Right atrium auricular region (tissue), 2 donors: ENCODE measurements at places on chromosomes 12 and 14. TPM values are rescaled to one million over a fixed set of nuclear protein-coding genes. Genes with fewer than 3 reads are reported as not detected.

The SLC4A8 gene
- total RNA-seq = 1.1 TPM

The RIMBP2 gene
- total RNA-seq = 0.04 TPM

The KRT8 gene
- total RNA-seq = 199 TPM

The STON2 gene
- total RNA-seq = 8.6 TPM

The GLT1D1 gene
- total RNA-seq = not detected

The TGM1 gene
- total RNA-seq = 11.9 TPM

The REM2 gene
- total RNA-seq = not detected

The C14orf39 gene
- not detected for total RNA-seq

DNA sequence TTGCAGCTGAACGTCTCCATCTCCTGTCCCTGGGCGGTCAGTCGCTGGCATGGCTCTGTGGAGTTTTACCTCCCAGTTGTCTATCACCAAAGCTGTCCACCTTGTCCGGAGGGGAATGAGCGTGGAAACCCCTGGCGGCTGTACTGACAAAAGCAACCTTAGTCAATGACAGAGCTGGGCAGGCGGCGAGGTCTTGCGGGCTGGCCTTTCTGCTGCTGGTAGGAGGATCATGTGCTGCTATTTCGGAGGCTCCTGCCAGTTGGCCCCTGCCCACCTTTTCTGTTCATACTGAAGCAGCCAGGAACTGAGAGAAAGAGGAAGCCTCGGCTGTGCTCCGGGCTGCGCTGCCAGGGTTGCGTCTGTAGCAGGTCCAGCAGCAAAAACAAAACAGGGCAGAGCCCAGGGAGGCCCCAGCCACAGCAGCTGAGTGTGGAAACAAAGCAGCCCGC lies 57.7 kb downstream of the HMGA2 start:
- peak; percentile 88 for DNase-seq

DNA sequence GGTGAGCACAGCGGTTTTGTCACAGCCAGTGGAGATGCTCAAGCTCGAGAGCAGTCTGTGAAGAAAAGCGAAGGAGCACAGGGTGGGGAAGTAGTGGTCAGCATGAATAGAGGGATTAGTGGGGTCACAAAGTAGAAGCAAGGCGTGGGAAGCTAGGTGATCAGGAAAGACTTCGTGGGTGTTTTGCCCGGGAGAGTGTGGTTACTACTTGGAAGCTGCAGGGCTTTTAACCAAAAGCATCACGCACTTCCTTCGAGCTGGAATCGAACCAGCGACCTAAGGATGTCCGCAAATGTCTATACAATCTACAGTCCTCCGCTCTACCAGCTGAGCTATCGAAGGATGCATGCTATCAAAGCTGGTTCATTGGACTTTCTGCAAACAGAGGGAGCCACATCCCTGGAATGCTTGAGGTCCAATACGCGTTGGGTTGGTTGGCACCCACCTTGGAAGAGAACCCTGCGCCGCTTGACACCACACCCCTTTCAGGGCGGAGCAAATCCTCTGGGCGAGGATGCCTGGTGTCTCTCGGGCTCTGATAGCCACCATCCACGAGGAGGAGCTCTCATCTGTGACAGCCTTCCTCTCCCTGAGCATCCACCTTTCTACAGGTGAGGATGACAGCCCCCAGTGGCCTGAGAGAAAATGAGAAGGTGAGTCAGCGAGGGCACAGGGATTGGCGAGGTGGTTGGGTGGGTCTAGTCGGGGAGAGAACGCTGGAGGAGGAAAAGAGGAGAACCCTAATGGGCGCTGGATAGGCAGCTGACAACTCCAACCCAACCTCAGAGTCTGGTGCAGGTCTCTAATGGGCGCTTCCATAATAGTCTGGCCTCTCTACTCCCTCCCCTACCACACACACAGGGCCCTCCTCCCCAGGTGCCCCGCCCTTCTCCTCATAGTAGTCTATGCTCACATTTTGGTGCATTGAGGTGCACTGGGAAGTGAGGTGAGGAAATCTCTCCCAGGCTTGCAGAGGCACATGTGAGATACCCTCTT lies 16.0 kb upstream of the OR6S1 start:
- DNase-seq = peak; percentile 11

DNA sequence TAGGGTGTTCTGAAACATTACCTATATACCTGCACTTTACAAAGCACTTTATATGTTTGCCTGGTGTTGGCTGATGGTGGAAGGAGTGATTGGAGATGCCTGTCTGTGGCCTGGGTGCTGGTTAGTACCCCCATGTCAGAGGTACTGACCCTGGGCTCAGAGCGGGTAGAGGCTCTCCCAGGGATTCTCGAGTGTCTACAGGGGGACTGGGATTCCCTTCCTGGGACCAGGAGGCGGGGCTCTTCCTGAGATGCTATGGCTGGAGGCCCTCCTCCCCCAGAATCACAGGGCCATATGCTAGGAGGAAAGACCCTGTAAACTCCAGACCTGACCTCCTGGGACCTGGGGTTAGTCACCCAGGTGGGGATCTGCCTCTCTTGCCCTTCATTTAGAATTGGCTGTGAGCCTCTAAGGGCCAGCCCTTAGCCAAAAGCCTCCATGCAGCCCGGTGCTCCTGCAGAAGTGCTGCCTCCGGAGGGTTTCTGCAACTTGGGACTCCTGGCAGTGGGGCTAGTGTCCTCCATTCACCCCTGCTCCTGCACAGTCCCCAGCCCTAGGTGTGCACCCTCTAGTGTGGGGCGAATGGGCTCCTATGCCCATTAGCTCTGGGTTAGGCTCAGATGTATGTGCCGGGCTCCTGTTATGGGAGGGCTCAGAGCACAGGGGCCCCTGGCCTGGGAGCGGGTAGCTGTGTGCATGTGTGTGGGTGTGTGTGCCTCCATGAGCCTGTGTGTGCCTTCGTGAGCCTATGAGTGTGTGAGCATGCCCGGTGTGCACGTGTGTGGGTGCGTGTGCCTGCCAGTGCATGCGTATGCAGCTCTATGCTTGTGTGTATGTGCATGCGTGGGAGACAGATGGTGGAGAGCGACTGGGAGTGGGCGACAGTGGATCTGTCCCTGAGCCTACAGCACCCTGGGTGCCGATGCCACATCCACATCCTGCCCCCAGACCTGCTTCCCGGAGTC lies 36.6 kb downstream of the RTL1 start:
- DNase-seq = no peak

DNA sequence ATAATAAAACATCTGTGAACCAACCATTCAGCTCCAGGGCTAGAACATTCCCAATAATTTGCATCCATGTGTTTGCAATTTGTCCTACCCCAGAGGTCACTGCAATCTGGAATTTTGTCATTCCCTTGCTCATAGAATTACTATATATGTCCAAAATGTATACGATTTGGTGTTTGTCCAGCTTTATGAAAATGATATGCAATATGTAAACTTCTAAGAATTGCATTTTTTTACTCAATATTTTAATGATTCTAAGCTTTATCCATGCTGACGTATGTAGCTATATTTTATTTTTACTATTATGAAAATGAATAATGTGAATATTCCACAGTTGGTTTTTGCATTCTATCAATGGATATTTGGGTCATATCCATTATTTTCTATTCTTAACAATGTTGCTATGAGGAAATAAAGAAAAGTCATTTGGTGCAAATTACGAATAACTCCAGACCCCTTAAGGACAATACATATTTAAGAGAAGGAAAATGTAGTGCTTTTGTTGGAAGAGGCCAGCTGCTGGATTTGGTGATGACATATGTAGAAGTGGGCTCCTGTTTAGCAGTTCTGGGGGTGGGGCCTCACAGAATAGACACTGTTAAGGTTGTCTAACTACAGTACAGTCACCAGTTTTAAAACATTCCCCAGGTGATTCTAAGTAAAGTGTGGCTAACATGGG lies 139.4 kb downstream of the SLC38A4 start:
- DNase-seq = no peak

DNA sequence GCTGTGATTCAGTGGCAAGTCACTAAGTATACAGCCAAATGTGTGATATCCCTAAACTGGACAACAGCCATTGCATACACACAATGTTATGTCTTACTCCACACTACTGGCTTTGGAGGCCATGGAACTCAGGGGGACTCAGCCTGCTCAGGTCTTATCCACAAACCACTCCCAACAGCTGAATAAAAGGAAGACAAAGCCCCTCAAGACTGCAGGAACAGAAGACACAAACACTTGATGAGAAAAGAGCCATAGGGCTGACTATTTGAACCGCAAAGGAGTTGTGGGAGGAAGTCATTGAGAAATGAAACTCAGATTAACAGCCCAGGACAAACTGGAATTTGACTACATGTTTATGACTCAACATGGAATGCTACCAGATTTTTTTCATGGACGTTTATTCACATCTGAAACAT lies 40.9 kb downstream of the PTGER2 start:
- DNase-seq = no peak

GRCh38 chr12:123126294-123127181 lies 24.4 kb downstream of the PITPNM2 start:
- peak; percentile 87 for DNase-seq

GRCh38 chr12:123250471-123251383 lies 17.5 kb downstream of the MTRFR start:
- no peak for DNase-seq

DNA sequence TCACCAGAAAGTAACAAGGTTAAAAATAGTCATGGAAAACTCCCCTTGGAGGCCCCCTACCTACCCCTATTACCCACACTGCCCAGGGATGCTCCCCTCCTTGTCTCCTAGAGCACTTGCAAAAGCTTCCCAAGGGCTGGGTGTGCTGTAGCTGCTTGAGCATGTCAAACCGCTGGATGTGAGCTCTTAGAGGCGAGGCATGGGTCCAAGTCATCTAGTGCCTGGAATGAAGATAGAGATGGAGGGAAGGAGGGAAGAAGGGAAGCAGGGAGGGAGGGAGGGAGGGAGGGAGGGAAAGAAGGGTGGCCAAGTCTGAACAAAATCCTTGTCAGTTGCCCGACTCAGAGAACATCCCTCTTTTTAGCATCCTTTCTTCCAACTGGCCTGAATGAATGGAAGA lies 43.1 kb downstream of the LTBP2 start:
- DNase-seq = no peak

GRCh38 chr12:118549510-118549980 lies 173.2 kb downstream of the SUDS3 start:
- DNase-seq = no peak

DNA sequence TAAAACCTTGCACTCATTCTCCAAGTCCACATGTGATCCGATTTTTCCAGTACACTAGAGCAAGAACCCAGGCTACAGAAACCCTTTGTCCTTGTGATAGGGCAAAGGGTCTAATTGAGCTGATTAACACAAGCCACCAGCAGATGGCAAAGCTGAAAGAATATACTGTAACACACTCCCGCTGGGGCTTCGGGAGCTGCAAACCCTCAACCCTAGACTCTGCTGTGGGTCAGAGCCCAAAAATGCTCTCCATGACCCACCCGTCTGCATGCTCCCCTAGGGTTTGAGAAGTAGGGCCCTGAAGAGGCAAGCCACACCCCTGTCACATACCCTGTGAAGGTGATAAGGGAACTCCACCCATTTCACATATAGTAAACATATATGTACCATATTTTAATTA lies 33.6 kb upstream of the PCNX1 start:
- DNase-seq = no peak

DNA sequence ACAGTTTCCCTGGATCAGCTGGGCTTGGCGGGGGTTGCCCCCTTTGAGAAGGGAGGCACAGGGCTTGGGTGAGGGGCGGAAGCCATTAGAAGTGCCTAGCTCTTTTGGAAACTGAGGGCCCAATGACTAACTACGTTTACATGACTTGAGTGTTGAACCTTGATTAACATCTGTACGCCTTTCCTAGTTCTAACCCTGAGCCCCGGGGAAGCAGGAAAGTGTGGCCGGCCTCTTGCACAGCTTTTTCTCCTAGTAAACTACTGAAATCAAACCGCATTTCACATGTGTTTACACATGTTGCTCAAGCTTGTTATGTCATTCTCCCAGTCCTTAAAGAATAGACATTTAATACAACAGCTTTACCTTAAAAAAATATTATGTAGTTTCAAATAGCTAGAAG lies 1356.4 kb upstream of the TMEM132C start:
- DNase-seq = no peak

DNA sequence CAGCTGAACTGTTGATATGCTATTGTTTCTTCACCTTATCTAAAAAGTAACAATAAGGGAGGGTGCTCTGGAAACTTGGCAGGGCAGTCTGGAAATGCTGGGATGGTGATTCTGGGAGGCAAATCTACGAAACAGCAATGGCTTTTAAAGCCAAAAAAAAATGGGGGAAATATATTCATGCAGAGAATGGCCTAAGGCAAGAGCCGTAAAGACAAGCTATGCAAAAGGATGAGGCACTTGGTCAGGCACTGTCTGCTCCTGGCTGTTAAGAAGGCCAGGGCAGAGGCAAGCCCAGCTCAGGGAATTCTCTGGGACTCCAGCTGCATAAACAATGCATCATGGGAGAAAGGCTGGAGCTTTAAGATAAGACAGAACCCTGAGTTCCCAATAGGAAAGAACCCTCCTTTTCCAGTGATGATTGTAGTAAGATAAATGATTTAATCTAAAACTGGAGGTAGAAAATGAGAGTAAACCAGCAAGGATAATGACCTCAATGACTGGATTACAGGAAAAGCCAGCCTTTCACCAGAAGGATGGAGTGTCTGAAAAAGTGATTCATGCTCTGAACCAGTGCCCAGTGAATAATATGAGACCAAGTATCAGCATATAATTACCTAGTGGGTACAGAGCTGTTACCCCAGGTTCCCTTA lies 46.0 kb downstream of the ITPR2 start:
- no peak for DNase-seq

DNA sequence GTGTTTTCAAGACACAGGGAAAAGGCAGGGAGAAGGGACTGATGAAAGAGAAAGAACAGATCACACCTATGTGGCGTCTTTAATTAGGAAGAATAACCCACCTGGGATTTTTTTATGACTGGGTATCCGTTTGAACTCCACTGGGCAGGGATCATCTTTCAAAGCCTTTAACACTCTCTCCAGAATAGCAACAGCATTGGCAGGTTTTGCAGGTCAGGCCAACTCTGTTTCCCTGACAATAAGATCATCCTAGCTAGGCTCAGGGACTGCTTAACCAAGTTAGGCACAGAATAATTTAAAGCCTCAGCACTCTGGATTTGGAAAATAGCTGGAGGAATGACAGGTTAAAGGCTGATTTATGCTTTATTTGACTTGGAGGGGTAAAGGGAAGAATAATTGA lies 117.6 kb downstream of the SUDS3 start:
- no peak for DNase-seq

DNA sequence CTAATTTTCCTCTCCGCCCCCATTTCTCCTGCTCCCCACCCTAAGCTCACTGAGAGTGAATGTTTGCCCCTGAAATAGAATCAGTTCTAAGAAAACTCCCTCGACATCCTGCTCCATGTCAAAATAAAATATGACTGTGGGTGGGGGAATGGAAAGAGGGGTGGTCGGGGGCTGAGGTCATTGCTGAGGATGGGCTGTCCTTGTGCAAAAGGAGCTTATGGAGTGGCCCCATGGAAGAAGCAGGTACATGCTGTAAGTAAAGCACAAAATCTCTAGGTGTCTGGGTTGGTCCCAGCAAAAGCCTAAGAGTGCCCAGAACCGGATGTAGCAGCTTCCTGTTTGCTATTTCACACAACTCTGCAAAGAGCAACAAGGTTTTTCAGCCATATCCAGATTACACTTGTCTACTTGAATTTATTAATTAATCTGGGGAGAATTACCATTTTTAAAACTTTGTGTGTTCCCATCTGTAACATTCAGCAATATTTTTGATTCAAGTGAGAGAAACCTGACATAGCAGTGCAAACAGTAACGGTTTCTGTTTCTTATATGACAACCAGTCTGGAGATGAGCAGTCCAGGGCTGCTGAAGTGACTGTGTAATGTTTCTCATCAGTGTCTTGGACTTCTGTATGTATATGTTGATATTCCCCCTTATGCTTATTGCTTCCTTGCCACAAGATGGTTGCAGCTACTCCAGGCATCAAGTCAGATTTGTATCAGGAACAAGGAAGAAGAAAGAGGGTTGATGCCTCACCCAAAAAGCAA lies 40.4 kb upstream of the GZMB start:
- DNase-seq = no peak

- no peak for DNase-seq
Measured at GRCh38 chr14:95156161-95157047, 925 bp downstream of the DICER1 start.
